A549 treated with AZD2906 at 1 μM for 4 hours (cell line): ENCODE measurements at places on chromosomes 2 and 18. TPM values are rescaled to one million over a fixed set of nuclear protein-coding genes. Genes with fewer than 3 reads are reported as not detected.

The SLC14A1 gene
- 0.14 TPM in 1 of 5 replicates, not detected in the others for total RNA-seq

The ARHGAP28 gene
- 0.09 to 0.17 TPM (median 0.13 TPM) in 4 of 5 replicates, not detected in the other for total RNA-seq

The MTLN gene
- 119 to 138 TPM (median 124 TPM) in 5 replicates for total RNA-seq

The TNS1 gene
- total RNA-seq: 8.7 to 17.5 TPM (median 16.5 TPM) in 5 replicates

The CYTIP gene
- 0.05 to 0.10 TPM (median 0.08 TPM) in 3 of 5 replicates, not detected in the others for total RNA-seq
